ENCODE measurements at places on chromosomes 1 and 21.

- no peak for DNase-seq
Measured at GRCh38 chr1:163130225-163130856, 61.2 kb downstream of the RGS4 start.

- DNase-seq: no peak
Measured at GRCh38 chr1:8816831-8817411, 519 bp downstream of the RERE start.

GRCh38 chr1:230713915-230714764 is at the start of gene AGT:
Gene AGT, minus strand, starts transcription at chr1:230714122. Its CDS starts 3,299 bp downstream, at chr1:230710823.
- no peak for DNase-seq

GRCh38 chr21:40049031-40049930 is 182.0 kb downstream of the PCP4 start:
- peak; percentile 51 for DNase-seq

- no peak for DNase-seq
Measured at GRCh38 chr1:11719313-11720032, 16.5 kb upstream of the AGTRAP start.

- no peak for DNase-seq
Measured at GRCh38 chr1:60841116-60842046, 241.0 kb upstream of the NFIA start.

DNA sequence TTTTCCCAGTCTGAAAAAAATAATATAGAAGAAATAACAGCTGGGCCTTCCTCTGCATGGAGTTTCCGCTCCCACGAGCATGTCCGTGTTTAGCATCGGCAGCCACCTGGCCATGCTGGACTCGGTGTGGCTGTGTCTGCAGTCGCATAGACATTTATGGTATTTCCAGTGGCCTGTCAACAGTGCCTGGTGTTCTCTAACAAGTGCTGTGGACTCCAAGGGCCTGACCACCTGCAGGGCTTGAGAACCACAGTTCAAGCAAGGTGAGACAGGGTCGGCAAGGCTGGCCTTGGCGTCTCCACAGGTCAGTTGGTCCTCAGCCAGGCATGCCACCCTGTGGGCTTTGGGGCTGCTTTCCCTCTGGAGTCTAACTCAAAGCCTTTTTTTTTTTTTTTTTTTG is 124.8 kb downstream of the PGBD5 start:
- no peak for DNase-seq

DNA sequence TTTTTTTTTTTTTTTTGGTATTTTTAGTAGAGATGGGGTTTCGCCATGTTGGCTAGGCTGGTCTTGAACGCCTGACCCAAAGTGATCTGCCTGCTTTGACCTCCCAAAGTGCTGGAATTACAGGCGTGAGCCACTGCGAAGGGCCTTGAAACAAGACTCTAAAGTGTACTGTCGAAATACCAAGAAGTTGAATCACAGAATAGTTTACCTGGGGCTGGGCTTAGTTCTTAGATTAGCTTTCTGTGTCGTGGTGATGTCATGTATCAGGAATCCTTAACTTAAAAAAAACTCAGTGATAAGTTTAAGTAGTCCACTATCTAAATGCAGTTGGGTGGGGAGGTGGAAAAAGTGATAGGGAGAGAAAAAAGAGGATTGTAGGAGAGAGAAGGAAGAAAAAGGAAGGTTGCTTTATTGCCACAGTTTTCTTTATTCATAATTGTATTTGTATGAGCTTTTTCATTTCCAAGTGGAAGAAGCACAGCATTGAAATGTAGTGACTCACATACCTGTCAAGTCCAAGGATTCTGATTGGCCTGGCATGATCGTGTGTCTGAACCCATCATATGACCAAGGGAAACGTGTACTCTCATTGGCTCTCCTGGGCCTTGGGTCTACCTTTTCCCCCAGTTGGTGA is 13.4 kb downstream of the ITSN1 start:
- no peak for DNase-seq

GRCh38 chr1:21285055-21285372 is 5.2 kb downstream of the ECE1 start:
- no peak for DNase-seq

- DNase-seq: no peak
Measured at GRCh38 chr1:31585736-31586365, 9.5 kb downstream of the TINAGL1 start.

DNA sequence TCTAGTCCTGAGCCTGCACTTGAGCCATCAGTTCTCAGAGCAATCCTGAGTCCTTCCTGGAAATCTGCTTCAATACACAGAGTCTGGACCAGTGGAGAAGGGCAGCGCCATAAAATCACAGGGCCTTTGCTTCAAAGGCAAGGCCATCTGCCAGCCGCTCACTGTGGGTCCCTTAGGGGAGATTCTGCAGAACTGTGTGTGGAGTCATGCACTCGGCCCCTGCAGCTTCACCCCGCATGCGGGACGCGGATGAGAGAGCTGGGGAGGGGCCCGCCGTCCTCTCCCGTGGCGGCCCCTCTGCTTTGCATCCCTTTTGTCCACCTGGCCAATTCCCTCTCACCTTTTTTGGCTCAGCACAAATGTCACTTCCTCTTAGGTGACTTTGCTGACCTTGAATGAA is 311.2 kb upstream of the VAMP3 start:
- no peak for DNase-seq

GRCh38 chr1:199688133-199688676 is 339.3 kb upstream of the NR5A2 start:
- DNase-seq: no peak

- DNase-seq: no peak
Measured at GRCh38 chr1:207825719-207826556, 74.1 kb downstream of the CD46 start.

- DNase-seq: no peak
Measured at GRCh38 chr1:57254022-57254421, 169.8 kb downstream of the DAB1 start.

- DNase-seq: no peak
Measured at GRCh38 chr1:79496129-79496528, 489.6 kb upstream of the ADGRL4 start.

DNA sequence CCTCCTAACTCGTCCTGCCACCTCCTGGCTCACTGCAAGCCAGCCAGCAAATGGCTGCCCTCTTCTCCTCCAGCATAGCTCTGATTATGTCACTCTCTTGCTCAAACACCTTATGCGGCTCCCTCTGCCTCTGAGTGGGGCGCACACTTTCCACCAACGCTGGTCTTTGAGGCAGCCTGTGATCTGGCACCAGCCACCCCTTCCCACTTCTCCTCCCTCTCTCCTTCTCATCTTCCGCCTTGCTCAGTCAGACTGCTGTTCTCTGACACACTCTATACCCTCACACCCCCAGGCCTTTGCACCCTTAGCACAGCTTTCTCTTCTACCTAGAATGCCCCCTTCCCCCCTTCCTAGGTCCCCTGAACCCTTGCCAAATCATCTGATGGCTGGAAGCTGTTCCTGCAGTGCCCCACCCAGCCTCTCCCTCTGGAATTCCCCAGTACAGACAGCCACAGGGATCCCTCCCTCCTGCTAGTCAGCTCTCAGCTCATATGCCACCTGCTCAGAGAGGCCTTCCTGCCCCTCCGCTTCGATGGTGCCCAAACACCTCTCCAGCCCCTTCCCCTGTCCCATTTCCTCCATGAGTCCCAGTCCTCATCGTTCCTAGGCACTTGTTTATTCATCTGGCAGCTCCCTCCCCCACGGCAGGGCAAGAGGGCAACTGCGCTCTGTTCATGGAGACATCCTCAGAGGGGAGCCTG is 21.7 kb upstream of the PEF1 start:
- DNase-seq: no peak

DNA sequence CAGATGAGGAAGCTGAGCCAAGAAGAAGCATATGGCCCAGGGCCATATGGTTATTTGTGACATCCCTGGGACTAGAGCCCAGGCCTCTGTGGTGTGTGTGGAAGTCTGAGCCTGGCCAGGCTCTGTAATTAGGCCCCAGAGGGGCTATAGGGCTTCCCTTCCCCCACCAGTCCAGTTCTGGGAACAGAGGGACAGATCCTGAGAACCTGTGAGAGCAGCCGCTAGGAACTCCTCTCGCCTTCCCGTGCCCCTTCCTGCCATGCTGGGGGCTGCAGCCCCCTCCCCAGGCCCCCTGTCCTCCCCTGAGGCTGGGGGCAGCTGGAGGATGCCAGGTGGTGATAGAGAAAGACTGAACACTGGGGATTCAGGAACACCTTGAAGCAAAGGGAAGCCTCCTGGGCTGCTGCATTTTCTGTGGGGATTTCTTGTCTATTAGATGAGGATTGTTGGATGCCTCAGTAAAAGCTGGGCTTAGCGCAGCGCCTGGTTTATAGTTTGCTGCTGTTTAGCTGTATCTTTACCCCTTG is 33.3 kb downstream of the COQ8A start:
- no peak for DNase-seq

DNA sequence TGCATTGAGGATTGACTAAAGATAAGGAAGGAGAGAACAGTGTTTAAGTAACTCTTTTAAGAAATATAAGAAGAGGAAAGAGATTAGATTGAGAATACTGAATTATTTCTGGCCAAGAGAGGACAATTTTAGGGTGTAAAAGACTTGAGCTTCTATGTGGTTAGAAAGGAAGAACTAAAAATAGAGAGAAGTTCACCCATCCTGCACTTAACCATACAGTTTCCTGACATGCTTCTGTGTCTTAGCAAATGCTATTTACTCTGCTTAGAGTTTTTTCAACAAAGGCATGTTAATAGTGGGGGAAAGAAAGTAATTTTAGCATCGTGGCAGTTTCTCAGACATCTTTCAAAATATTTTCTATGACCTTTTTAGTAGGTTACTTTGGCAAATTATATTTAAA is 122.8 kb upstream of the GPR52 start:
- DNase-seq: no peak

DNA sequence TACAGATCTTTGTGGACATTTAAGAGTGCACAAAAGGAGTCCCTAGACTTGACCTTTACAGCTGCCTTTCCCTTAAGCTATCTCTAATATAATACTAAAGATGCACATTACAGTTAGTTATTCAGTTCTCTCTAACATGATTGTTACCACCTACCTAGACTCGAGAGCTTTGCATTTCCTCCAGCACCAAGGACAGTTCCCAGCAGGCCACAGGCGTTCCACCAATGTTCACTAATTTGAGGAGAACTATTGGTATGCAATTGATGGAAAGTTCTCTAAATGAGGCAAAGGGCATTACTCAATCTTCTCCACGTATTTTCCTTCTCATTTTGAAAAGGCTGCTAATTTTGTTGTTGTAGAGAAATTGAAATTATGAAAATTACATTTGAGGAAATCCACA is 5.4 kb upstream of the NTNG1 start:
- DNase-seq: no peak

- no peak for DNase-seq
Measured at GRCh38 chr21:39029086-39029755, 154.0 kb downstream of the PSMG1 start.

GRCh38 chr21:30577766-30578165 is 12.4 kb downstream of the KRTAP22-2 start:
- no peak for DNase-seq

DNA sequence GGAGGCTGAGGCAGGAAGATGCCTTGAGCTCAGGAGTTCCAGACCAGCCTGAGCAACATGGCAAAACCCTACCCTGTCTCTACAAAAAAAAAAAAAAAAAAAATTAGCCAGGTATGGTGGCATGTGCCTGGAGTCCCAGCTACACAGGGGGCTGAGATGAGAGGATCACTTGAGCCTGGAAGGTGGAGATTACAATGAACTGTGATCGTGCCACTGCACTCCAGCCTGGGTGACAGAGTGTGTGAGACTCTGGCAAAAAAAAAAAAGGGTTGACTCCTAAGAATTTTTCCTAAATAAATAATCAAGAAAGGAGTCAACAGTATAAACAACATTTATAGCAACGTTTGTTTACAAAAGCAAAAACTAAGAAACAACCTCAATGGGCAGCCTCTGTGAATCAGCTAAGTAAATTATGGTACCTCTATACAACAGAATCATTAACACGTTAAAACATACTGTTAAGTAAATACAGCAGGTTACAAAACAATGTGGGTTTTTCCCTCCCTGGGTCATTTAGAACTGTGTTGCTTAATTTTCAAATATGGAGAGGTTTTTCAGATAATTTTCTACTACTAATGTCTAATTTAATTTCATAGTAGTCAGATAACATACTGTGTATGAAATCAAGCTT is 56.8 kb downstream of the SLC30A10 start:
- DNase-seq: no peak

DNA sequence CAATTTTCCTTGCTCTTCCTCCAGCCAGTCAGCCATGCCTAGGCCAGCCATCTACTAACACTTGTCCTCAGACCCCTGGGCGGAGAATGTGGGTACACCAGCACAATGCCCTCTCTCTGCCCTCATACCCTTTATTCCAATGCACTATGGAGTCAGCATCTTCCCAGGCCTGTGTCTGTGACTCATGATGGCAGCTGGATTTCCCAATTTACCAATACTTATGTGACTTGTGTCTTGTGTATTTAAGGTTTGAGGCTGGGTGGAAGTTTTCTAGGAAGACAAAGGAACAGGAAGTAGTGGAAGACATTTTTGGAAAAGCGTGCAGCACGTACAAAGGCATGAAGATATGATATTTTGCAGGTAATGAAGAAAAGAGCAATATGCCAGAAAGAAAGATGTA is 114.3 kb downstream of the NMNAT2 start:
- no peak for DNase-seq

GRCh38 chr21:27761623-27762022 is 794.7 kb upstream of the ADAMTS5 start:
- DNase-seq: no peak

DNA sequence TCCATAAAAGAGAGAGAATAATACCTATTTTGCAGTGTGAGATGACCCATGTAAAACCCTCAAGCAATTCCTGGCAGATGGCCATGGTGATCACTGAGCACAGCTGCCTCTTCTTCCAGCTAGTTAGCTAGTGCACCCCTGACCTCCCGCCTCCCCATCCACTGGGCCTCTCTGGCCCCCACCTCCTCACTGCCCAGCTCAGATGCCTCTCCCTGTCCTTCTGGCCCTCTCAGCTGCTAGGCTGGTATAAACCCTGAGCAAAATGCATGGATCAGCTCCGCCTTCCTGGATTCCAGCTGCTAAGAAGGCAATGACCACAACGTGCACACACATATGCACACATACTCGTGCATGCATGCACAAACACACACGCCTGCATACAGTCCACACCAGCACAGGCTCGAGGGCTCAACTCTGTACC is 117.2 kb downstream of the DMRTB1 start:
- no peak for DNase-seq

GRCh38 chr1:34874296-34874952 is 14.9 kb upstream of the SMIM12 start:
- DNase-seq: no peak

DNA sequence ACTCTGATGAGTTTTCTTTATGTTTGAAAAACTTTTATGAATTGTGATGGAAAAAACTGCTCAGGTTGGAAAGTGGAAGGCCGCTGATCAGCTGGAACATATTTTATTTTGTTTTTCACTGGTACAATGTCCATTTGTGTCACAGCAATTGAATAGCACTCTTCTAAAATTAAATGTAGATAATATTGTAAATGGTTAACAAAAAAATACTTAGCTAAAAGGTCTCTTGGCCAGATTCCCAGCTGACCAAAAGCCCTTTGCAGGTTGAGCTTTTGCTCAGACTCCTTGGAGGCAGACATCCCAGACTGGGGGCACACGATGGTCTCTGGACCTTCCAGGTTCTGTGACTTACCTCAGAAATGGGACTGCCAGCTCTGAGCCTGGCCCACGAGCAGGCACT is 26.3 kb downstream of the SAMD13 start:
- DNase-seq: no peak

All from NCI-H187 treated with DMSO at 0.1 percent for 48 hours (cell line).